NCI-H1436 treated with DMSO at 0.1 percent for 48 hours (cell line): ENCODE measurements at places on chromosomes 1 and 21.

DNA sequence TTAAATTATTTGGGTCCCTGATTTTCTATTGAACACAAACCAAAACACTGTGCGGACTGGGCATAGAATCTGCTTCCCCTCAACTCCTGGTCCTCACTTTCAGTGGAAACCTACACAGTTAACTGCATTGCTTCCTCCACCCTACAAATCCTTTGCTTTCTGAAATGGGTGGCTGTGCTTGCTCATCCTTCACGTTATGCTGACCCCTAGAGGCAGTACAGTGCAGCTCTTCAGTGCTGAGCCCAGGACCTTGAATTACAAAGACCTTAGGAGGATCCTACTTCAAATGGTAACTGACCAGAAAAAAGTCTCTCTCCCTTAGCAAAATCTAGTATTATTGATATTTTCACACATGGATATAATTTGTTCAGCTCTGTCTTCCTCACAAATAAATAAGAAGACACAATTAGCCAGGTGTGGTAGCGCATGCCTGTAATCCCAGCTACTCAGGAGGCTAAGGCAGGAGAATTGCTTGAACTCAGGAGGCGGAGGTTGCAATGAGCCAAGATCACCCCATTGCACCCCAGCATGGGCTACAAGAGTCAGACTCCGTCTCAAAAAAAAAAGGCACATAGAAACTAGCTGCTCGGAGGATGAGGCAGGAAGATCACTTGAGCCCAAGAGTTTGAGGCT is 63.4 kb upstream of the L1TD1 start:
- DNase-seq = no peak

GRCh38 chr1:203033287-203033686 is 7.0 kb downstream of the PPFIA4 start:
- DNase-seq = no peak

DNA sequence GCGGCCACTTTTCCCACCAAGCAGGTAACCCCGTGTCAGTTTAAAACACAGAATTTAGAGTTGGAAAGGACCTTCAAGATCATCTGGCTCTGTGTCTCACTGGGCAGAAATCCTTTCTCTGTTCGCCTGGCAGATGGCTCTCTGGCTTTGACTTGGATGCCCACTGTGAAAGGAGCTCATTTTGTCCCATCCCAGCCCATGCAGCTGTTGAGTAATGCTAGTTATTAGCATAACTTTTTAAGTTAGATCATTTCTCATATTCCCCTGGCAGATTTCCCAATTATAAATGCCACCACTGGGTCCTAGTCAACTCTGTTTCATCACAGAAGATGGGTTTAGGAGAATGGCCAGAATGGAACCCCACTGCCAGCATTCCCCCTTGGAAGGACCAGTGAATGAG is 55.9 kb downstream of the SLC35F3 start:
- no peak for DNase-seq

GRCh38 chr1:81731989-81732388 is 68.7 kb upstream of the ADGRL2 start:
- no peak for DNase-seq

DNA sequence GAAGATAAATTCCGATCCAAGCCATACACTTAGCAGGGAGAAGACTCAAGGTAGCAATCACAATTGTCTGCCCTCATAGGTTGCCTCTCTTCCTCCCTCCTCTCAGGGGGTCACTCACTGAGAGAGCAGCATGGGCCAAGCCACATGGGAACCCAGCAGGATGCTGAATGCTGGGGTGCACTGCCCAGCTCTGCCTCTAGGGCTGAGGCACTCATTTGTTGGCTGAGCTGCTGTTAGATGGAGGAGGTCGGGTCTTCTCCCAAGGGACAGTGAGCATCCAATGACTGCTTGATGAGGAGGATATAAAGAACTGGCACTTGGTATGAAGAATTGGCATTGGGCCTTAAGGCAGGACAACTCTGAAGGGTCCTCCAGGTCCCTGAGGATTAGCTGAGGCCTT is 418.8 kb downstream of the SIPA1L2 start:
- DNase-seq = no peak

DNA sequence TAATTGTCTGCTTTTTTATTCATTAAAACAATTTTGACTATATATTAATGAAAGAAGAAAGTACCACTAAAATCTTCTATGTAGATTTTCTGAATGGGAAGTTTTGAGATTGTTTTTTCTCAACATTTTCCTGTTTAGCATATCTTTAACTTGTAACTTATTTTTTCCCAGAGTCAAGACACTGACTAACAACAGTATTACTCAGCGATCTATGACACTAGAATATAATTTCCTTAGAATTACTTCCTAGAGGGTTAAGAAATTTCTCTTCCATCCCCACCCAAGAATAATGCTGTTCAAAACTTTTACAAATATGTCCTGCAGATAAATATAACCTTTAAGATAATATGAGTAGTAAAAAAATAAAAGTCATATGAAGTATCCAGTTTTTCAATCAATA is 218.2 kb upstream of the NR5A2 start:
- DNase-seq = no peak

GRCh38 chr1:203281033-203281432 is 24.3 kb upstream of the BTG2 start:
- DNase-seq = no peak

GRCh38 chr1:20590306-20590777 is 1.4 kb downstream of the CDA start:
- no peak for DNase-seq
